ENCODE measurements at places on chromosomes 7 and 10. TPM values are rescaled to one million over a fixed set of nuclear protein-coding genes. Genes with fewer than 3 reads are reported as not detected.

BAIAP2L1 gene
- 0.76 TPM for total RNA-seq

EBLN1 gene
- total RNA-seq, result not detected

GHRHR gene
- not detected for total RNA-seq

NAT16 gene
- not detected for total RNA-seq

PCGF6 gene
- total RNA-seq, result 11.1 TPM

MKI67 gene
- 37.2 TPM for total RNA-seq

BAMBI gene
- total RNA-seq, result 1.9 TPM

EPO gene
- total RNA-seq, result not detected

PIK3CG gene
- total RNA-seq, result 17.3 TPM

GIMAP6 gene
- total RNA-seq, result 171 TPM

LRRC18 gene
- not detected for total RNA-seq

CALML3 gene
- total RNA-seq, result not detected

ZNF804B gene
- total RNA-seq, result not detected

SPRN gene
- total RNA-seq, result not detected

FAM241B gene
- 0.48 TPM for total RNA-seq

CALHM3 gene
- not detected for total RNA-seq

ZNF316 gene
- 11.9 TPM for total RNA-seq

SYT15 gene
- total RNA-seq, result 0.10 TPM

GPR146 gene
- total RNA-seq, result 29.4 TPM

Measured in vein endothelial cell (primary cell).